ENCODE measurements at places on chromosomes 13 and 19.

DNA sequence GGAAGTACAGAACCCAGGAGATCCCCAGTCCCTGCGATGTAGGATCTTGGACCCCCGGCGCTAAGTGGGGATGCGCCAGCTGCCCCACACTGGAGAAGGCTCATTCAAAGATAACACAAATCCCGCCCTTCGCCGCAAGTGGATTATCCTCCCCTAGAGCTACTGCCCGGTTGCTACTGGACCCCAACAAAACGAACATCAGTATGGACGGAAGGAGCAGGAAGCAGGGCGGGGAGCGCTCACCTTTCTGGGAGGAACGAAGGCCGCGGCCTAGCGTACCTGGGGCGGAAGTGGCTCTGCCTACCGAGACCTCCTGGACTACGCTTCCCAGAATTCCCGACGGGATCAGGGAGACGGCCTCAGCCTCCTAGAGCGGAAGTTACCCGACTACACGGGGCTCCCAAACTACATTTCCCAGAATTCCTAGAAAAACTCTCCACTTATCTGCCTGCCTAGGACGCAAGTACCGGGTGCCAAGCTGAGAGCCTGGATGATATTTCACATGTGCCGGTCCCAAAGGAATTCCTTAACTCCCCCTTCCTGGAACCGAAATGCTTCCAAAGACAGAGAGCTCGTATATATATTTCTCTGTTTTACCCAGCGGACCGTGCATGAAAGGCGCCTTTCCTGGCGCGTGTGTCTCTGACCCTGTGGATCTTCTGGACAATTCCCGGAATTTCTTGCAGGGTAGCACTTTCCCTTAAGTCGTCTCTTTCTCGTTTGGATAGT lies at the start of gene ZNF112:
Gene ZNF112 (minus strand): TSS at position 298 of the 729 bp plus-strand sequence. CDS start 16,141 bp downstream, outside the sequence.
- DNase-seq = peak; percentile 11

GRCh38 chr13:43662976-43663375 lies 123.8 kb downstream of the ENOX1 start:
- no peak for DNase-seq

- DNase-seq = no peak
Observed at GRCh38 chr13:27556109-27556508, 64.2 kb downstream of the LNX2 start.

GRCh38 chr19:14346279-14346678 lies 35.0 kb upstream of the ADGRE5 start:
- no peak for DNase-seq

DNA sequence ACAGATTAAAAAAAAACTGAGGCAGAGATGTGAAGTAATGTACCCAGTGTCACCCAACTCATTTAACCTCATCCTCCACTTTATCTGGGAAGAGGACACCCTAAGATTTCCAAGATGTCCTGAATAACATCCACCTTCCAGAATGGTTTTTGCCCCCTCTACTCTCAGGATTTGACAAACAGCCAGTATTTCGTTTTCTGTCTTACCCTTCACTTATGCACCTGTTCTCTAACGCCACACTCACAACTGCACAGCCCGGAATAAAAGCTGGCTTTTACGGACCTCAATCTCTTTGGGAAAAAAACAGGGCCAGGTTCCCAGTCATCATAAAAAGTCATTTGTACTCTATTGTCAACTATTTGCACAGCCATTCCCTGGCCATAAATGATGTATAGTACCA lies 21.2 kb upstream of the CEACAM6 start:
- no peak for DNase-seq

DNA sequence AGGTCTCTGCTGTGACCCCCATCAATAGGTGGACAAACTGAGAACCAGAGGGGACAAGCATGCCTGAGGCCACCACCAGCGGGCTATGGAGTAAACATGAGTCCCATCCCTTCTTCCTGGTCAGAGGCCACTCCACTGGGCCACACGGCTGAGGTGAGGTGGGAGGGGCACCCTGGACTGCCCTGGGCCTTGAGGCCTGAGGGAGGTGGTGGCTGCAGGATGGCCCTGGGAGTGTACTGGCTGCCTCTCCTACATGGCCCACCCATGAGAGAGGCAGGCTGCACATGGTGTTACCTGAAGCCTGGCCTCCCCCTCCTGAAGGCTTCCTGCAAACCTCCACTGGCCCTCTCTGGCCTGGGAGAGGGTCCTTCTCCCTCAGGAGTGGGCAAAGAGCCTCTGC lies 222.4 kb downstream of the TUBA3C start:
- DNase-seq = no peak

- DNase-seq = no peak
Observed at GRCh38 chr19:39111593-39112199, 13.9 kb upstream of the PAK4 start.

DNA sequence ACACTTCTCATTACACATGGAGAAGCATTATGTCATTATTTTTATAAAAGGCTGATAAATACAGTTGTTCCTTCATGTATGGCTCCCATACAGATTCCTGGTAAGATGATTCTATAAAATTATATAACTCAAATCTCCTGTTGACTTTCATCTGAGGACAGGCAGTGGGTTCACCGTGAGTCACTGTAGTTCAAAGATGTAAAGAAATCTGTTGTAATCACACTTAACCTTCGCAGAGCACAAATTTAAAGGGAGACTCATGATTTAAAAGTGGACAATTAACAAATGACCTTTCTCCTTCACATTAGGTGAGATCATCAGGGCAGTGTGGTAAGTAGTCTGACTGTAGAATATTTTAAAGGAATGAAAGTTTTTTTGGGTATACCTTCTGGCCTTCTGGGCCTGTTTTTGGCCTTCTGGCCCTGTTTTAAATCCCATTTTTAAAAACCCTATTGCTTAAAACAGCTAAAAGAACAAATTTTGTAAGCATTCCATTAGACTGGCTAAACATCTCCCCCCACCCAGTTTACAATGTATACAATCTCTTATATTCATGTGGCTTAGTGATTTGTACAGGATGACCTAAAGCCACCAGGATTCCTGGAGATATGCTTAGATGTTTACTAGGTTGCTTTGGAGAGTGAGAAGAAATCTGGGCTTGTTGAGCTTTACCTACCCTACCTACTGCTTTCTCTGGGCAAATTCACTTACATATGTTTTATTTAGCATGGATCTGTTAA lies 171.2 kb downstream of the ITGBL1 start:
- DNase-seq = no peak

DNA sequence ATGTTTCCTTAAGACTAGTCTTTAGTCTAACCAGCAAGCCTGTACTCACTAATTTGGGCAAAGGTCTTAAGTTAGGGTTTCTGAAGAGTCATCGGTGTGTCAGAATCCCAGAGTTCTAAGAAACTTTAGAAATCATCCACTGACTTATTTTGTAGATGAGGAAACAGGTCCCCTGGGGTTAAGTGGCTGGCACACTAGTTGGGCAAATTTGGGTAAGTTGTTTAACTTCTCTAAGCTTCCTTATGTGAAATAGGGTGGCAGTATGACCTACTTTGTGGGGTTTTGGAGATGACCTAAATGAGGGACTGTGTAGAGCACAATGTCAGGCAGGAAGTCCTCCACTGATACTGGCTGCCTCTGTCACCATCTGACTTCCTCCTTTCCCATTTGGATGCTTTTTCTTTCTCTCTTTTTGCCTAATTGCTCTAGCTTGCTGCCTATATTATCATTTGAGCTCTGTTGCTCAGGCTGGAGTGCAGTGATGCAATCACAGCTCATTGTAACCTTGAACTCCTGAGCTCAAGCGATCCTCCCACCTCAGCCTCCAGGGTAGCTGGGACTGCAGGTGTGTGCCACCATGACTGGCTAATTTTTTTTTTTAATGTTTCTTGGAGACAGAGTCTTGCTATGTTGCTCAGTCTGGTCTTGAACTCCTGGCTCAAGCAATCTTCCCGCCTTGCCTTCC lies 2.3 kb downstream of the ADGRE3 start:
- no peak for DNase-seq

DNA sequence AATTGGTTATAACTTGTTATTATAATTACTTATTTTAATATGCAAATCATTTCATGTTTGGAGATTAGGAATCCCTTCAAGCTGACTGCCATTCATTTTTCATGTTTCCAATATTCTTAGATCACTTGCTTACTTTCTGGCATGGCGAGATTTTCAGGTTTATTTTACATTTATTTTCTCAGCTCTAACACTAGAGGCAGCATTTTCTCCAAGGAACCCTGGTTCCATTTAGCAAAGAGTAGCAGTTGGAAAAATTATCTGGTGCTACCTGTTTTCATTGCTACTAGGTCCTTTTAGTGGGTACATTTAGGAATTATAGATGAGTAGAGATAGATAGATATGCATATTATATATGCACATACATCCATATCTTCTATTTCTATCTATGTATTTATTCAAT lies 90.9 kb upstream of the TRPC4 start:
- no peak for DNase-seq

DNA sequence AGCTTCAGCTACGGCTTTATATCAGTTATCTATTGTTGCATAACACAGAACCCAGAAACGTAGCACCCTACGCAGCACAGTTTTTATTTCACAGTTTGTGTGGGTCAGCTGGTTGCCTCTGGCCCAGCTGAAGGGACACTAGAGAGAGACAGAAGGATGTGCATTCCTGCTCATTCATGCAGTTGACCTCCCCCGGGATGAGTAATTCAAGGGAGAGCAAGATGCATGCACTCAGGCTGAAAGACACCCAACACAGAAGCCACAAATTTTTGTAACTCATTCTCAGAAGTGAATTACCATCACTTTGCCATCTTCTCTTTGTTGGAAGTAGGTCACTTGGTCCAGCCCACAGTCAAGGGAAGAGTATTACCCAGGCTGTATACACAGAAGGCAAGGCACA lies 89.5 kb downstream of the EFNB2 start:
- DNase-seq = no peak

GRCh38 chr13:99225078-99225477 lies 24.4 kb downstream of the UBAC2 start:
- DNase-seq = no peak

DNA sequence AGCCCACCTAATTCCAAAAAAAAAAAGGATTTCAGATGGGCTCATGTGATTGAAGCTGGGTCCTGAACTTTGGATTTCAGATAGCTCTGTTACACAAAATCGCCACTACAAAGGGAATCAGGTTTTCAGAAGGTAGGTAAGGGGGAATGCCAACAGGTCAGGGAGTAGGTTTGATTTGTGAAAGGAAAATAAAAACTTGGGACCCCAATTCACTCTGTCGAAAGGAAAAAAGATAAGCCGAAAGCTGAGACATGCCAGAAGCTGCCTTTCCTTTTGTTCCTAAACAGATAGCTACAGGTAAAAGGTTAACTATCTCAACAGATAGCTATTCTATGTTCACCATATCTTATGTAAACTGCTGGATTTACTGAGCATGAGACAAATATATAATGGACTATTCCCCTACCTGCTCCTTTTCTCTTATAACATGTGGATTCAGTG lies 4.0 kb downstream of the KRTDAP start:
- DNase-seq = no peak

GRCh38 chr13:26280822-26281221 lies 26.9 kb downstream of the CDK8 start:
- DNase-seq = no peak

- no peak for DNase-seq
Observed at GRCh38 chr13:100892981-100893380, 218.4 kb upstream of the TMTC4 start.

DNA sequence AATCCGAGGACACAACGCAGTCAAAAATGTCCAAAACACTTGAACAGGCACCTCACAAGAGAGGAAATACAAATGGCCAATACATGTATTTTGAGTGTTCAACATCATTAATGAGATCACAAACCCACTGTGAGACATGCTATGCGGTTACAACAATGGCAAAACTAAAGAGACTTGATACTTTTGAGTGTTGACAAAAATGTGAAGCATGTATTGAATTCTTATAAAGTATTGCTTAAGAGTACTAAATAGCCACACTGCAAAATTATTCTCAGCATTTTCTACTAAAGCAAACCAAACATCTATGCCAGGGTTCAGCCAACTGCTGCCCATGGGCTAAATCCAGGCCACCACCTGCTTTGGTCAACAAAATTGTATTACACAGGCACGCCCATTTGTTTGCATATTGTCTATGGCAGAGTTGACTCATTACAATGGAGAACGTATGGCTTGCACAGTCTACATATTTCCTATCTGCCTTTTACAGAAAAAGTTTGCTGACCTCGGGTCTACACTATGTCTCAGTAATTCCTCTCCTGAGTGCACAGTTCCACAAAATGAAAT lies 135.3 kb downstream of the B3GLCT start:
- no peak for DNase-seq

- DNase-seq = peak; percentile 48
Observed at GRCh38 chr19:46787331-46788261, 798 bp downstream of the SLC1A5 start.

DNA sequence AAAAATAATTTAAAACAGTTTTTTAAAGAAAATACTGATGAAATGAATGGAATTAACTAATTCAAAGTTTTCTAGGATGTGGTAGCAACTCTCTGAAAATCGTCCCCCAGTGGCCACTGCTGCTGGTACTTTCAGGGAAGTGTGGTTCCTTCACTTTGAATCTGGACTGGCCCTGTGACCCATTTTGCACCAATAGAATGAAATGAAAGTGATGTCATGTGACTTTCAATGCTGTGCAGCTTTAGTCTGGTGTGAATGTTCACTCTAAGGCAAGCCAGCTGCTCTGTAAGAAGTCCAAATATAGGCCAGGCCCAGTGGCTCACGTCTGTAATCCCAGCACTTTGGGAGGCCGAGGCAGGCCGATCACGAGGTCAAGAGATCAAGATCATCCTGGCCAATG lies 26.4 kb upstream of the HNRNPA1L2 start:
- DNase-seq = no peak

DNA sequence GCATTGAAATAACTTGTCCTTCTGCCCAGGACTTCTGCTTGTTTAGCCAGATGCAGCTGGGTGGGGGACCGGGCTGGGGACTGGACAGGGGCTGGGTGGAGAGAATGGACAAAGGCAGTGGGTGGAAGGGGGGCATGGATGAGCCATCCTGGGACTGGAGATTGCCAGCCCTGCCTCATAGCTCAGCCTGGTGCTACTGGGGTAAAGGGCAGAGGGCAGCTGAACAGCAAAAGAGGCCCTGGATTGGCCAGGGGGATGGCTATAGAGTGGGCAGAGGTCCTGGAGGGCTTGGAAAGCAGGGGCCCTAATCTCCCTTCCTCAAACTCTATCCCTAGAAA lies 17.7 kb upstream of the PLAUR start:
- no peak for DNase-seq

GRCh38 chr19:10001899-10002298 lies 8.4 kb downstream of the COL5A3 start:
- DNase-seq = peak; percentile 17

GRCh38 chr19:2312820-2313501 lies 5.0 kb upstream of the LINGO3 start:
- no peak for DNase-seq

- no peak for DNase-seq
Observed at GRCh38 chr13:33865945-33866344, 48.0 kb downstream of the RFC3 start.

DNA sequence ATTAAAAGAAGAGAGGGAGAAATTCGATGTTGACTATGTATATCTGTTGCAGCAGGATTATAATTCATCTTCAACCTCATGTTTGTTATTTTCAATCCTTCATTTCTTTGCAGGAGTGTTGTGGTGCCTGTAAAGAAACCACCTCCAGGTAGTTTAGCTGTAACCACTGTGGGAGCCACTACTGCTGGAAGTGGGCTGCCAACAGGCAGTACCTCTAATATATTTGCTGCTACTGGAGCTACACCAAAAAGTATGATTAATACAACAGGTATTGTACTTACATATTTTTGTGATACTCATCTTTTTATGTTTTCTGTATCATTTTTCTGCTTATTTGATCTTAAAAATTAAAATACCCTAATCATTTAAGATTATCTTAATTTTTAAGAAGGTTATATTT lies 266.5 kb downstream of the NBEA start:
- no peak for DNase-seq
